ENCODE measurements at places on chromosomes 3 and 15.
A peak's percentile ranks its signal among the peaks of the same experiment; 100 is the strongest.

DNA sequence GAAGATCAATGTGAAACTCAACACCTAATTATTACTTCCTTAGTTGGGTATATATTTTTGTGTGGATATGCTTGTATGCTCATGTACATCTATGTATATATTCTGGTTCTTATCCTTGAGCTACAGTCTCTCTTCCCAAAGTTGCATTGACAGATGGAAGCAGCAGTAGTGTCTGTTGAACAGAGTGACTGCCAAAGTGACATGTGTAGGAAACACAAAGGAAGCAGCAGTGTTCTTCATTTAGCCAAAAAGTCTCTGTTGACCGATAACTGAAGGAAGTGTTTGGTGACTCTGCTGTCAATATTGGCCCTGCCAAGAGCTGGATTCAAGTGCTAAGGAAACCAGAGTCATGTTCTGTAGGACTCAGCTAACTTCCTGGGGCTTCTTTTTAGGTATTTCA lies 123.8 kb downstream of the C3orf70 start:
- H3K4me3 ChIP-seq, result no peak overlapping the region
- H3K27ac ChIP-seq, result no peak overlapping the region
- H3K27me3 ChIP-seq, result no peaks in the 10 kb centered on the region
- DNase-seq, result no peak
- no peaks in the 10 kb centered on the region for H3K4me1 ChIP-seq
- H3K36me3 ChIP-seq, result no peaks in the 10 kb centered on the region

DNA sequence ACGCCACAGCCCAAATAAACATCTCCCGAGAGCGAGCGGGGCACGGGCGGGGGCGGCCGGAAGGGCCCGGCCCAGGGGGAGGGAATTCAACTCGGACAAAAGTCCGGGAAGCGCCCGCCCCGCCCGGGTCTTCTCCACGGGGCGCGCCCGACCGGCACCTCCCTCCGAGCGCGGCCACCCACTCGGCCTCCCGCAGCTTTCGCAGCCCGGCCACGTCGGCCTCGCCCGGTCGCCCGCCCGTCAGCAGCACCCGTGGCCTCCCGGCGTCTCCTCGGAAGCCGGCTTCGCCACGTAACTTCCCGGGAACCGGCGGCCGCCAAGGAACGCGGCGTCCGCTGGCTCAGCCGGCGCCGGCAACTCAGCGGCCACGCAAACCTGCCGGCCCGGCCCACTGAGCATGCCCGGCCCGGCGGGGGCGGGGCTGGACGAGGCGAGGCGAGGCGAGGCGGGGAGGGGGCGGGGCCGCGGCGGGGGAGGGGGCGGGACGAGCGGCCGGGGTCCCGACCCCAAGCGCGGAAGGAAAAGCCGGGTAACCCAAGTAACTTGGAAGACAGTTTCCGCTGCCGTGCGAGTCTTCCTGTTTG lies at the start of gene TJP1:
TSS of gene TJP1 (minus strand) at position 369 of the 584 bp plus-strand sequence. CDS start 440 bp downstream, outside the sequence.
- H3K4me3 ChIP-seq, result peak within 1 kb of the TSS; percentile 65
- peak within 1 kb of the TSS; percentile 90 for H3K27ac ChIP-seq
- peaks cover 5% of the 10 kb centered on the region for H3K4me1 ChIP-seq
- no peaks in the 10 kb centered on the region for H3K27me3 ChIP-seq

DNA sequence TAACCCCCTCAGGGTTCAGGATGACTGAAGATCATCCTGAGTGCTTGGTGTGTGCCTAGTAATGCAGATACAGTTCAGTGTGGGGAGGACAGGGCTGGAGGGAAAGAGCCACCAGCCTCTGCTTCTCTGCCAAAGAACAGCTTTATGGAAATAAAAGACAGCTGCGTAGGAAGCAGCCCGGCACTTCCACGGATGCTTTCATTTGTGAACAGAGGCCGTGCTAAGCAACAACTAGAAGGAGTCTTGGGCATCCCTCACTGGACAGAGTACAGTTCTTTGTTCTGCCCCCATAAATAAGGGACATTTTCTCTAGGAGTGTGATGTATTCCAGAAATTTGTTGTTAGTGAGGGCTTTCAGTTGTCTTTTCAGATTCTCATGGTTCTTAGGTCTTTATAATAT lies 194.8 kb upstream of the RGMA start:
- no peaks in the 10 kb centered on the region for H3K36me3 ChIP-seq
- no peak overlapping the region for H3K27ac ChIP-seq
- no peak for DNase-seq
- H3K27me3 ChIP-seq, result no peaks in the 10 kb centered on the region
- no peak overlapping the region for H3K4me3 ChIP-seq

- H3K36me3 ChIP-seq, result no peaks in the 10 kb centered on the region
- no peak overlapping the region for H3K27ac ChIP-seq
- no peak overlapping the region for H3K4me3 ChIP-seq
- DNase-seq, result no peak
- H3K27me3 ChIP-seq, result no peaks in the 10 kb centered on the region
These were observed 363.6 kb downstream of the CHST2 start for GRCh38 chr3:143483214-143483613.

Data from colonic mucosa (tissue), 4 donors.